ENCODE measurements at places on chromosomes 1 and 21. TPM values are rescaled to one million over a fixed set of nuclear protein-coding genes. Genes with fewer than 3 reads are reported as not detected.

AURKAIP1 gene
- total RNA-seq, result 198 TPM

AMY1B gene
- total RNA-seq, result not detected

NCAM2 gene
- 1.8 TPM for total RNA-seq

MAEL gene
- not detected for total RNA-seq

CYP4A22 gene
- total RNA-seq, result not detected

GRCh38 chr1:209755926-209756614 lies at the start of gene TRAF3IP3:
Gene TRAF3IP3, plus strand, starts transcription at chr1:209756053. Its CDS starts 3,987 bp downstream, at chr1:209760040.
- no peak for DNase-seq

GRCh38 chr1:23600283-23600682 lies 41.0 kb upstream of the ID3 start:
- no peak for DNase-seq

GRCh38 chr1:51949014-51949702 lies 41.3 kb downstream of the RAB3B start:
- no peak for DNase-seq

GRCh38 chr1:227390525-227390924 lies 72.2 kb upstream of the CDC42BPA start:
- DNase-seq, result peak; percentile 57

DNA sequence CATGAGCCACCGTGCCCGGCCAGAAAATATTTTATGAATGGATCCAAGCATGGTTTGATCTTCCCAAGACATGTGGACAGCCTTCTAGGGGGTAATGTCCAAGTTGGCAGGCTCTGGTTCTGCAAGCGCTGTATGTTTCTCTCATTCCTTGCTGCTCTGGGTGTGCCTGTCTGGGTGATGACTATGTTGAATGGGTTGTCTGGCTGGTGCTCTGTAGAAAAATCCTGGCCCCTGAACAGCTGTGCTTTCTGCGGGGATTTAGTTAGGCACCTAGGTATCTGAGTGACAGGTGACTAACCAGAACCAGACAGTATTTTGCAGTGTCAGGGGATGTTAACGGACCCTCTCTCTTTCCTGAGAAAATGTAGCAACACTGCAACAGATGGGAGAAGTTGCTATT lies 14.1 kb downstream of the HUNK start:
- no peak for DNase-seq

- peak; percentile 38 for DNase-seq
Observed at GRCh38 chr1:205777994-205778393, 2.7 kb upstream of the RAB29 start.

- no peak for DNase-seq
Observed at GRCh38 chr21:45980271-45980670, 1.3 kb upstream of the COL6A1 start.

DNA sequence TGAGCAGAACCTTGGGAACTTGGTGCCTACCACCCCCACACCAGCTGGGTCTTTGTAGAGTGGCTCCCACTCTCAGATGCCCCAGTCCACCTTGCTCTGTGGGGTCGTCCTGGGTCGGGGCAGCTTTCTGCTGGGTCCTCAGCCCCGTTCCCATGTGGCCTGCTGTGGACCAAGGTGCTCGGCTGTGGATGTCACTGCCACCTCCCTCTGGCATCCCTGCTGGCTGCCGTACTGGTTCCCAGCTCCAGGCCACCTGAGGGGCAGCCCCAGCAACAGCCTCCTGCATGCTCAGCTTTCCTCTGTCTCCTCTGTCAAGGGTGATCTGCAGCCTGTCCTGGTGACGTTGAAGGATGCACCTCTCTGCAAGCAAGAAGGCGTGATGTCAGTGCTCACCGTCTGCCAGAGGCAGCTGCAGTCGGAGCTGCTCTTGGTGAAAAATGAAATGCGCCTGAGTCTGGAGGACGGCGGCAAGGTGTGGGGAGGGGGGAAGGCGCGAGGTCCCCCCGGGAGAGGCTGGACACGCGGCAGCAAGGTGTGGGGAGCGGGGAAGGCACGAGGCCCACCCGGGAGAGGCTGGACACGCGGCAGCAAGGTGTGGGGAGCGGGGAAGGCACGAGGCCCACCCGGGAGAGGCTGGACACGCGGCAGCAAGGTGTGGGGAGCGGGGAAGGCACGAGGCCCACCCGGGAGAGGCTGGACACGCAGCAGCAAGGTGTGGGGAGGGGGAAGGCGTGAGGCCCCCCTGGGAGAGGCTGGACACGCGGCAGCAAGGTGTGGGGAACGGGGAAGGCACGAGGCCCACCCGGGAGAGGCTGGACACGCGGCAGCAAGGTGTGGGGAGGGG lies 45.9 kb upstream of the DIP2A start:
- no peak for DNase-seq

DNA sequence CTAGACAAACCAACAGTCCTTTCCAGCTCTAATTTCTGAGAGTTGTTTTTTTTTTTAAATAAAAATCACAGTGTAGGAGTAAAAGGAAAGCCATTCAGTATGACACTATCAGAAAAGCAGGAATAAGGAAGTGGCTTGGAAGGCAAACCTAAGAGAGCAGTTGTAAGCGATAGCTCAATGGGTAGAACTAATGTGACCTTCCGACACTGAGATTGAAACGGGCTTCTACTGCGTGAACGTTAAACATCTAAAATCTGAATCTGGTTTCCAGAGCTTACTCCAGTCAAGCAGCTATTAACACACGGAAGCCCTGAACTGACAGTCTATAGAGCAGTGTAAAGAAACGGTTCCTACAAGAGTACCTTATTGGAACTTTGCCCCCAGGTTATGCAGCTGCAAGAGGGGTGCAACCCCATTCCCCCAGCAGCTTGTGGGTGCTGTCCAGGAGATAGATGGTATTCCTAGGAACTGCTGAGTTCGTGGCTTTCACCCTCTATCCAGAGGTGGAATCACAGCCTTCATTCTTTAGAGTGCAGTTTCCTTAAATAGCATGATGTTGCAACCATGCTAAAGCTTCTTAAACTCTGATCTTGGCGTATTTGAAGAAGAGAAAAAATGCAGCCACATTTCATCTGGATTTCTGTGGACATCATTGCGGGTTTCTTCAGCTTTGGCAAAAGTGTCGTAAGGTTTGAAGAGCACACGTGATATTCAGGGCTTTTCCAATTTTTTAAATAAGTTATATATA lies 3.3 kb upstream of the IRF2BP2 start:
- DNase-seq, result peak; percentile 53

DNA sequence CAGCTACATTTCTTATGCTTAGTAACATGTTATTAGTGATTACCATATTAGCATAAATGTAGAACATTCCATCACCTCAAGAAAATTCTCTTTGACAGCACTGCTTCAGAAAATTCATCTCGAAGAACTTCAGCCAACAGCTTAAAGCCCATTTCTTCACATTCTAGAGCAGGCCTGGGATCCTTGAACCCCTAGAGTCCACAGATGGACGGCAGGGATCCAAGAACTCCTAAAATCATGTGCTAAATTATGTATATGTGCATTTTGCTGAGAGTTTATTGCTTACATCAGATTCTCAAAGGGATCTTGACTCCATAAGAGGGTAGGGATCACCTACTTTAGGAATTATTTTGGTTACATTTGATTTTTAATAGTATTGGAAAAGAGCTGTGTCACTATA lies 76.2 kb upstream of the TEKT2 start:
- no peak for DNase-seq

GRCh38 chr1:201051399-201051798 lies 27.9 kb upstream of the KIF21B start:
- DNase-seq, result no peak

GRCh38 chr1:85199667-85200462 lies 951 bp downstream of the SYDE2 start:
- DNase-seq, result no peak

DNA sequence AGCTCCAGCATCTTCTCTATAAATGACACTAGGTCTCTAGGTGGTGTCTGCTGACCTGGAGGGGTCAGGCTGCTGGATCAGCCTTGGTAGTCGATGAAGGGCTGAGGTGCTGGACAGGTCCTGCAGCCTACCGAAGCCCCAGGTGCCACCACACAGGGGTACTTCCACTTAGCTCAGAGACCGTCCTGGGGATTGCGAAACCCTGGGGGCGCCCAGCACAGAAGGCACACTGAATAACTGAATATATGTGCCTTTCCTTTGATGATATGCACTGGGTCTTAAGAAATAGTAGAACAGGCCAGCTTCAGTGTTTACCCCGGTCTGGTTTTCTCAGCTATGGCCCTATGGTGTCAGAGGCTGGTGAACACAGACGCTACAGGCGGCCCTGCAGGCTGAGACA lies 10.9 kb downstream of the UBE2J2 start:
- DNase-seq, result no peak

- DNase-seq, result no peak
Observed at GRCh38 chr1:178536329-178536728, 23.4 kb downstream of the TEX35 start.

DNA sequence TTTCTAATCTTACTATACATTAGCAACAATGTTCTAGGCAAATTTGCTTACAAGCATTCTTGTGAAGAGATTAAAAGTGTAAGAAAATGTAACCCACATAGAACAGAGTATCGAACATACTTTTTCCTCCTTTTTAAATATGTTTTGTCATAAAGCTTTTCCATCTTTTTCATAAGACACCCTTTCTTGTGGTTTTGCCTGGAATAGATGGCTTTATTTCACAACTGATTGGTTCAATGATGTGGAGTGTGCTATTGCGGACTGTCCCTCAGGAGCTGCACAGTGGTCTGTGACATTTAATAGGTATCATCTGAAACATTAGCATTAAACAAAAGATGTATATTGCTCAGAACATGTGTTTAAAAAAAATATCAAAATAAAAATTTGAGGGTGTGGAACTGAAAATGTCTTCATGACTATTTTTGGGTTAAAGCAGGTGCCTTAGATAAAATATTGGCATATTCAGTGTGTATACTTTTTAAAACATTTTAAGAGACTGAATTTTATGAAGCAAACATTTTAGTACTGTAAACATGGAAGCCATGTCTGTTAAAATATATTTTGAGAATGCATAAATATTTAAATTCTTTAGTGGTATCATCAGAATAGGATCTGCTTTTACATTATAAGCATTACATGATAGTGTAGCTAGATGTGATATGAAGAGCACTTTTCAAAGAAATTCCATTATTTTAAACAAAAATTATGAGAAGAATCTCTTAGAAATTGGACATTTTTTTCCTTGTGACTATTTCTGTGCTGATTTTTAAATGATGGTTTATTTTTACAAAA lies 48.3 kb upstream of the C1orf146 start:
- no peak for DNase-seq
